ENCODE measurements at places on chromosomes 12 and 14.

DNA sequence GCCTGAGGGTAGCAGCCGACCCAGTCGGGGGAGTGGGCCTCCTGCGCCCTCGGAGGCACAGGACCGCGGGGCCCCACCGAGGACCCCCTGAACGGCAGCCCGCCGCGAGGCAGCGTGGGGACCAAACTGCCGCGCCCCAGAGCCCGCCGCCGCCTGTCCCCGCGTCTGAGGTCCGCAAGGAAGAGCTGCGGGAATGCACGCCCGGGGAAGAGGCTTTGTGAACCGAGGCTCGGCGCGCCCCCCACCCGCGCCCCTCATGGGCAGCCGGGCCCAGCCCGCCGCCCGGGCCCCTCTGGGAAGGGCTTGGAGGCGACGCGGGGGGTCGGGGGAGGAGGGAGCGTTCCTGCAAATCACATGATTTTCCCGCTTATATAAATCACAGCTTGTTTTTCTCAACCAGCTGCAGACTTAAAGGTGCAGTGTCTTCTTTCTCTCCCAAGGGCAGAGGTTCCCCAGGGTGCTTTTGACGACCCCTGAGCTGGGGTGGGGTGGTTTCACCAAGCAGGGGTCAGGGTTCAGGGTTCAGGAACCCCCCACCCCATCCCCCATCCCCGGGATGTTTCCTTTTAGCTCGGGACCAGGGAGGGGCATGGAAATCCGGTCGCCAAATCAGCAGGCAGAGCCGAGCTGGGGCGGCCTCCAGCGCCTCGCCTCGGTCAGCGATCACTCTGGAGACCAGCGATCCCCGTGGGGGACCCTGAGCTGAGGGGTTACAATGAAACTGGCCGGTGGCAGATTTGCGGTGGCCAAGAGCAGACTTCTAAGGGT lies 44.7 kb upstream of the ATP23 start:
- no peak for DNase-seq

- no peak for DNase-seq
Measured at GRCh38 chr14:67486890-67487289, 1.6 kb downstream of the TMEM229B start.

DNA sequence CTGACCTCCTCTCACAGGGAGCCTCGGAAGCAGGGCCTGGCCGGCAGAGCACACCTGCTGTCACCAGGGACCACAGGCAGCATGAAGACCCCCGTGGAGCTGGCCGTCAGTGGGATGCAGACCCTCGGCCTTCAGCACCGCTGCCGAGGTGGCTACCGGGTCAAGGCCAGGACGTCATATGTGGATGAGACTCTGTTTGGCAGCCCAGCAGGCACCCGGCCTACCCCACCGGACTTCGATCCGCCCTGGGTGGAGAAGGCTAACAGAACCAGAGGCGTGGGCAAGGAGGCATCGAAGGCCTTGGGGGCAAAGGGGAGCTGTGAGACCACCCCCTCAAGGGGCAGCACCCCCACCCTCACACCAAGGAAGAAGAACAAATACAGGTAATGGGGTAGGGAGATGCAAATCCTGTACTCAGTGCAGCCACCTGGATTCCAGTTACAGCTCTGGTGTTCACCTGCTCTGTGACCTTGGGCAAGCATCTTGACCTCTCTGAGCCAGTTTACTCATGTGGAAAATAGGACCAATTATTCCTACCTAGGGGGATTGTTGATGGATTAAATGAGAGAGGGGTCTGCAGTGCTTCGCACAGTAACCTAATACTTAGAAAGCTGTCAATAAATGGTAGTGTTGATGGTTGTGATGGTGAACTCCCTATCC lies 1.3 kb downstream of the RITA1 start:
- DNase-seq, result no peak

GRCh38 chr14:72740504-72740961 lies 153.4 kb downstream of the DPF3 start:
- no peak for DNase-seq

DNA sequence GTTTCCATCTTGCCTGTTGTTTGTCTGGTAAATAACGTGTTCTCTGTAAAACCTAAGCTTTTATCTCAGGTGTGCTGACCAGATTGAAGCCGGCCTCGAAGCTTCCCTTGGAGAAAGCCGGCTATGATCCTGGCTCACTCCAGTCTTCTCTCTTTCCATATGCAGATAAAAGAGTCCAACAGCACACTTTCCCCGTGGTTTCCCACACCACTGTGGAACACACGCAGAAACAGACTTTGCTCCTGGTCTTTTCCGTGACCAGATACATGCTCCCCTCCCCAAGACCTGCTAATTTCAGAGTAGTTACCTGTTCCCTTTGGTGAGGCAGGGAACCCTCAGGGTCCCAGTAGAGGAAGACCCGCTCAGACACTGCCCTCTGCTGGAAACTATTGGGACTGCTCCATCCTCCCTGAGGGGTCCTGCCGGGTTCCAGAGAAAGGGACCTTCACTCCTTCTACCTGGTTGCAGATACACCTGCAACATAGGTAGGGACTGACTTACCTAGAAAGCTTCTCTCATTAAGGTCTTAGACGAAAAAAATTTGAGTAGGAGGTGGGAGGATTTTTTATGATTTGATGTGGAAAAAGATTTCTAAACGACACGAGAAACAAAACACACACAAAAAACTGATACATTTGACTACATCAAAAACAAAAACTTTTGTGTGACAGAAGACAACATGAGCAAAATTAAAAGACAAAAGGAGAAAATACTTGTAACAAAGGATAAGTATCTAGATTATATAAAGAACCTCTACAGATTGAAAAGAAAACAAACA lies 415.4 kb upstream of the CCDC196 start:
- DNase-seq, result peak; percentile 76

- DNase-seq, result no peak
Measured at GRCh38 chr12:65808580-65808979, 15.7 kb upstream of the HMGA2 start.

DNA sequence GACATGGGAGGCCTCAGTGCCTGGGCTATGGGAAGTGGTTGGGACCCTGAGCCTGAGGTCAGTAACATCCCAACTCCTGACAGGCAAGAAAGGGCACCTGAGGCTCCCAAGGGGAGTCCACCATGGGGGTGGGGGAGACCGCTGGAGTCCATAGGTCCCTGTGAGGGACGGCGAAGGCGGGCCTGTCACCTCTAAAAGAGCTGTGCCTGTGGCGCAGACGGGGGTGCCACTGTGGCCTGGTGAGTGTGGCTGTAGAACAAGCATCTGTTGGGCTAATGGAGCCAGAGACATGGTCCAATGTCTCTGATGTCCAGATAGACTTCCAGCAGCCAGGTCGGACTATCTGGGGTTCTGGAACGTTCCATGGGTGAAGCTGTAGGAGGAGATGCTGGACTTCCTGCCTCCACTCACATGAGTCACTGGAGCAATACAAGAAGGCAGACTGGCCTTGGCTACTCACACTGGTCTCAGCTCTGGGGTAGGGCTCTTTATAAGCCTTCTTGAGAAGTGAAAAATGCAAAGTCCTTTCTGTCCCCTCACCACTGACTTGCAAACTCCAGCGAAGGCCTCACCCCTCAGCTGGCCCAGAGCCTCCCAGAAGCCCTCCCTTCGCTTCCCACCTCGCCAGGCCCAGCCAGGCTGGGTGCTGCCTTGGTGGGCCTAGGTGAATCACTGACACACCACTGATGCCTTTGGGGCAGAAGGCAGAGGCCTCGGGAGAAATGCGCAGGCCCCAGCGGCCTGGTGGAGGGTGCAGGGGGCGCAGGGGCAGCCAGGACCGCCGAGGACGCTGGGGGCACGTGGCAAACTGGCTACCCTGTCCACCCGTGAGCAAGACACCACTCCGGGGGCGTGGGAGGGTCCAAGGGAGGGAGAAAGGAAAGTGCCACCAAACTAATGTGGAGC lies 1.1 kb upstream of the TRAF3 start:
- peak; percentile 49 for DNase-seq

DNA sequence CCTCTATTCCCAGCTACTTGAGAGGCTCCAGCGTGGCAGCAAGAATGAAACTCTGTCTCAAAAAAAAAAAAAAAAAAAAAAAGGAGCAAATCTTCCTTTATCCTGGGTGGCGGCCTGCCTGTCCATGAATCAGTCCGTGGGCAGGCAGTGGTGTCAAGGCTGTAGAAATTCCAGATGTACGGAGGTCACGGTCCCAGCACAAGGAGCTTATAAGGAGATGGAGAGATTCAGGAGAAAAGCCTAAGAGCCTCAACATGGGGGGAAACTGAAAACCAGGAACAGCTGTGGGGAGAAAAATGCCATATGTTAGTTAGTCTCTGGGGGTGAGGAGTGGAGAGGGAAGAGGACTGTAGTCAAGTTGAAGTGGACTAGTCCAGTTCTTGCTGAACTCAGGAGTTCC lies 130.5 kb upstream of the CRY1 start:
- no peak for DNase-seq

DNA sequence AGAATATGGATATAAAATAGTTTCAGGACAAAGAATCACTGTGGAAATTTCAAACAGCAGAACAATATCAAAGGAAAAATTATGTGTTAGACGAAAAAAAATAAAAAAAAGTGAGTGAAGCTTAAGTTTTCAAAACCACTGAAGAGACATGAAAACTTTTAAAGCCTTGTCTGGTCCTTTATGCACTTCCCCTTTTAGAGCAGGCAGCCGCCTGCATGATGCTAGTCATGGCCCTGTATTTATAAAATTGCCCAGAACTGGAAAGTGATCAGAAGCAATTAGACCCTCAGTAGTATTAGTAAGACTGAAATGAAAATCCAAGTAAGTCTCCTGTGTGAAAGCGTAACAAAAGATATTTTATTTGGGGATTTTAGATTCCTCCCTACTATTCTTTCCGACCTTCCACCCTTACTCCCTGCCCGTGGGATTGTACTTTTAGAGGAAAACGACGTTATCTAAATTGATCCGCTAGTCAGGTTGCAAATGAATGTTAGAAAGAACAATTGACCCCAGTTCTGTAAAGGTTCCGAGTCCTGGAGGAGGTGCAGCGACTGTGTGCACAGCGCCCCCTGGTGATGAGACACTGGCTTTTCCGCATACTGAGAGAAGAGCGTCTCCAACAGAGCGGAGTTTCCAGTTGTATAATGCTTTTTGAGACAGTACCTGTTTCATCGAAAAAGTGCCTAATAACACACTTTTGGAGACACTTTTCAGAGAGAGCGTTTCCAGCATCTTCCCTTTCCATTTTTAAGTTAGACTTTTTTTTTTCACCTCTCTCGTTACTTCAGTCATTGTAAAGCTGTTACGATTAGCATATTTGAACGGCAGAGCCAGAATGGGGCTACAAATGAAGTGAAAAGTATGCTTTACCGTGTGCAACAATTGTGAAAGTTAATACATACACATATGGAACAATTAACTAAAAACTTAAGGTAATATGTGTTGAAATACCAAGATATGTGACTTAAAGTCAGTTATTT lies 12.4 kb downstream of the MGST1 start:
- DNase-seq, result peak; percentile 37

DNA sequence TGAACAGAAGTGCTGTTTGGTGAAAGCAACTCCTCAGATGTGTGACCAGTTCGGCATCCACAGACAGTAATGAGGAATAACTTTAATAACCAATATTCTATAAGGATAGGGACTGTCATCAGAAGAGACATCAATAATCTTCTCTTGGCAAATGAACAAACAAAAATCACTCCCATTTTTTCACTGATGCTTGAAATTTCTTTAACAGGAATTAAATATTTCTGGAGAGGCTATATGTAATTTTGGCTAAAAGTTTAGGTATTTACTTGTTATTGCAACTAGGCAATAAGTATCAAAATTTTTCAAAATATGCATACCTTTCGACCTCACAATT lies 121.6 kb upstream of the EEA1 start:
- no peak for DNase-seq

DNA sequence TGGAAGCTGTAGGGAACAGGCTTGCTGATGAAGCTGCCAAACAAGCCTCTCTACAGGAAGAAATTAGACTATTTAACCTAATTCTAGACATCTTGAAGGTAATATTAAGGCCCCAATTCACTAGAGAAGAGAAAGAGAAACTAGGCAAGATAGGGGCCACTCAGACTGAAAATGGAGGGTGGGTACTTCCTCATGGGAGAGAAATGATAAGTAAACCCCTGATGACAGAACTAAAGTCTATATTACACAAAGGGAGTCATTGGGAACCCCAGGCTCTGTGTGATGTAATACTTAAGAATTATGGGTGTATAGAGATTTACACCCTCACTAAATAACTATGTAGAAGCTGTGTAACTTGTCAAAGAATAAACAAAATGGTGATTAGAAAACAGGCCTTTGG lies 64.3 kb downstream of the APOBEC1 start:
- no peak for DNase-seq

GRCh38 chr14:41302776-41303175 lies 303.9 kb upstream of the LRFN5 start:
- DNase-seq, result no peak

DNA sequence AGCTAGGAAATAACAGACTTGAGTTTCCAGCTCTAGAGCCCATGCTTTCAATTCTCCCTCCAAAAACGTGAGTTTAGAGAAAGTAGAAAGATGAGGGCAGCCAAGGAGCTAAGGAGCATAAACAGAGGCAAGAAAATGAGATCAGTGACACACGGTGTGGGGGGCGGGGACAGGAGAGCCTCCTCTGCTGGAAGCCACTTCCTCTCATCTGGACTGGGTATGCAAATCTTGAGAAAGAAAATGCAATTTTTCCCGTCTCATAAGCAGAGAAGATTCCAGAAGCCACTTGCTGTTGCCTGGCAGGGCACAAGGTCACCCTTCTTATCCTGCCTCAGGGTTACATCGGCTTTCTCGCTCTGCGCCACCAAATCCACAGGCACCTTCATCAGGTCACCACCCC lies 6.0 kb downstream of the OR10P1 start:
- DNase-seq, result peak; percentile 49

DNA sequence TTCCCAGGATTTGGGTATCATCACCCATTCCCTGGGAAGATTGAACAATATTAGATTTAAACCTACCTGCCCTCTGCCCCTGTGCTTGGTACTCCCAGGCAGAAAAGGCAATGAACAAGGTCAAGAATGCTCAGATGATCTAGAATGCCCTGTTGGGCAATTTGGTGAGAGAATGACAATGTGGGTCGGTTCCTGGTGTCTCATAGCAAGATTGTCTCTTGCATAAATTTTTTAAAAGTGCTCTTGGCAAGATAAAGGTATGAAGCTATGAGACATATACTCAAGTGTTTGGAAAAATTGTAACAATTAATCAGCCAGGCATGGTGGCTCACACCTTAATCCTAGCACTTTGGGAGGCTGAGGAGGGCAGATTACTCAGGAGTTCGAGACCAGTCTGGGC lies 86.0 kb upstream of the OTX2 start:
- DNase-seq, result no peak

GRCh38 chr12:47987411-47988072 lies 16.7 kb downstream of the COL2A1 start:
- DNase-seq, result no peak

GRCh38 chr14:88326352-88327103 lies 3.5 kb upstream of the KCNK10 start:
- no peak for DNase-seq

DNA sequence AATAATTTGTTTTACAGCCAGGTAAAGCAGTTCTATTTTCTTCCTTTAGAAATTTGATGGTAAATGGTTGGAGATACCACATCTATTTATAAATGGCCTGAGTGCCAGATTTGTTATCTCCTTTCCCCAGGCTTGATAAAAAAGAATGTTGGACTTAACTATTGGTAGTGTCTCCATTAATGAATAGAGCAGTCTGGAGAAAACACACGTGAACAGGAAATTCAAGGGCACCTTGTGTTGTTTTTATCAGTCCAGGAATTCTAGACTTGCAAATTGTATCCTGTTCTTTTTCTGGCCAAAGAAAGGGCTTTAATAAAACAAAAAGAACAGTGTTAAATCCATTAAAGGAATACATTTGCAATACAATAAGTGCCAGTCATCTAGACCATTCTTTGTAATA lies 40.8 kb upstream of the BMAL2 start:
- no peak for DNase-seq

- no peak for DNase-seq
Measured at GRCh38 chr12:26275313-26276131, 80.1 kb downstream of the SSPN start.

- DNase-seq, result no peak
Measured at GRCh38 chr12:22535478-22535877, 8.9 kb downstream of the C2CD5 start.

Data from activated naive CD8-positive, alpha-beta T cell treated with anti-CD3 and anti-CD28 coated beads, Interleukin-2, amount 10 ng/mL, durations not matched to agents 7 days and 5 days (primary cell).